ENCODE measurements at places on chromosomes 6 and 20.

GRCh38 chr6:74931558-74931957 is 274.3 kb downstream of the COL12A1 start:
- DNase-seq = no peak

- no peak for DNase-seq
Measured at GRCh38 chr6:77424761-77425160, 38.5 kb downstream of the HTR1B start.

DNA sequence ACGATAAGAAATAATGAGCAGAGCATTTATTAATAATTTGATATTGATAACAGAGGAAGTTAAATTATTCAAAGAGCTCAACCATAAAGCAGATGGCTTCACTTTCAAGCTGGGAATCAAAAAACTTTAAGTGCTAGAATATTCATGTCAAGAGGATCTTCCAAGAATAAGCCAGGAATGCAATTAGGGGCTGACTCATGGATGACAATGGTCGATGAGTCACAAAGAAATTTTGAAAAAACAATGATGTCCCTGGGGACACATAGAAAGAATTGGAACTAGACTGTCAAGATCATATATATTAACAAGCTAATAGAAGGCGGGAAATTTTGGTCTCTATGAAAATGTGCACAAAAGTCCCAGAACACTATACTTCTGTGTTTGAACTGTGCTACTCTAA is 304.1 kb downstream of the LAMA2 start:
- DNase-seq = no peak

DNA sequence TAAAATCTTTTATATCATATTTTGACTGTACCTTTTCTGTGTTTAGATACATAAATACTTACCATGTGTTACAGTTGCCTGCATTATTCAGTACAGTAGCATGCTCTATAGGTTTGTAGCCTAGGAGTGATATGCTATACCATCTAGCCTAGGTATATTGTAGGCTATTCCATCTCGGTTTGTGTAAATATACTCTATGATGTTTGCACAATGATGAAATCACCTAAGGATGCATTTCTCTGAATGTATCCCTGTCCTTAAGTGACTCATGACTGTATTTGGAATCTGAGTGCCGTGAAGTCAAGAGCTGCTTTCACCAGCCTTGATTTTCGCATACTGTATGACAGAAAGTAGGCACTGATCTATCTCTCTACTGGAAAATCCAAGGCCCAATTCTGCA is 129.9 kb downstream of the UTRN start:
- no peak for DNase-seq

DNA sequence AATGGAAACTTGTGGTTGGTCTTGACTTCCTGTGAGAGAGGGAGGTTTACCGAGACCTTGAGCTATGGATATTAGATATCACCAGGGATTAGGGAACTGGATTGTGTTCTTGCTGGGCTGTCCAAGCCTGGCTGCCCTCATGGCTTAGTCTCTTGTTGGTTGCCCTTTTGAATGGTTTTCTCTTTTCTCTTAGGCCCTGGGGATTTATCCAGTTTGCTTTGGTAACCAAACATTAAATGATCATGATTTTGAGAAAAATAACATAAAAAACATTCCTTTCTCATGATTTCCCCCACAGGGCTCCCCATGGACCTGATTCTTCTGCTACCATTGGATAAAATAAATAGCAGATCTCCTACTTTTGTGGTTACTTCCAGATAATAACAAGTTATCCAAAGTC is 306.4 kb upstream of the RNF217 start:
- DNase-seq = no peak

Measured in SHP77 treated with DMSO at 0.1 percent for 48 hours (cell line).